ENCODE measurements at places on chromosomes 3 and 15.

DNA sequence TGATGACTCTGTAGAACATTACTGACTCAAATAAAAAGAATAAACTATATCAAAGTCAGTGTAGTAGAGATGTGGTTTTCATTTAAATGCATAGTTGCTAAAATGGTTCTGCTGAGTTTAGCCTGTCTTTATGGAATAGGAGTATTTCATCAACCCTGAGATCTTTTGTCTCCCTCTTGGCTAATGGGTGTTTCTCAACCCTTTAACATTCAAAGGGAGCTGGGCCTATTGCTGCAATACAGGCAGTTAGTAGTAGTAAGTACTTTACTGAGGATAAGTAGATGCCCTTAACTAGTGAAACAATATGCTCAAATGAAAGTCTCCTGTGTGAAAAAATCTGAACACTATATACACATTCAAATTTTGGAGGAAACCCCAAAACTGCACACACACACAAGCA lies 184.7 kb upstream of the TTC14 start:
- no peak for DNase-seq

- DNase-seq, result no peak
These were observed 199.4 kb upstream of the PPP2R3A start for GRCh38 chr3:135766115-135766514.

GRCh38 chr3:177182352-177182751 lies 14.9 kb downstream of the TBL1XR1 start:
- no peak for DNase-seq

DNA sequence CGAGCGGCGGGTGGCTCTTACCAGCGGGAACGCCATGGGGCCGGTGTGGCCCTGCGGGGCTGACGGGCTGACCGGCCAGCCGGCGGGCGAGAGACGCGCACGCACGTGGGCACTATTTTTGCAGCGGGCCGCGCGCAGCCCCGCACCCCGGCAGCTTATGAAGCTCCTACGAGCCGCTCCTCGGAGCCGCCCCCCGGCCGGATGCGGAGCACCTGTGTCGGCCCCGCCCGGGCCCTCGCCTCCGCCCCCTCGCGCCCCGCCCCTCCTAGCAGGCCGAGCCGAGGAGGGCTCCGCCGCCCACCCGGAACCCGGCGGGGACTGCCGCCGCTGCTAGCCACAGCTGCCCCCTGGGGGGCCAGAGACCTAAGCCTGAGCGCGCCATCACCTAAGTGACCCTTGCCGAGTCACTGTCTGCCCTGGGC lies 683 bp upstream of the CPEB1 start:
- DNase-seq, result no peak

GRCh38 chr15:64651601-64652191 lies 123.7 kb downstream of the RBPMS2 start:
- DNase-seq, result no peak

DNA sequence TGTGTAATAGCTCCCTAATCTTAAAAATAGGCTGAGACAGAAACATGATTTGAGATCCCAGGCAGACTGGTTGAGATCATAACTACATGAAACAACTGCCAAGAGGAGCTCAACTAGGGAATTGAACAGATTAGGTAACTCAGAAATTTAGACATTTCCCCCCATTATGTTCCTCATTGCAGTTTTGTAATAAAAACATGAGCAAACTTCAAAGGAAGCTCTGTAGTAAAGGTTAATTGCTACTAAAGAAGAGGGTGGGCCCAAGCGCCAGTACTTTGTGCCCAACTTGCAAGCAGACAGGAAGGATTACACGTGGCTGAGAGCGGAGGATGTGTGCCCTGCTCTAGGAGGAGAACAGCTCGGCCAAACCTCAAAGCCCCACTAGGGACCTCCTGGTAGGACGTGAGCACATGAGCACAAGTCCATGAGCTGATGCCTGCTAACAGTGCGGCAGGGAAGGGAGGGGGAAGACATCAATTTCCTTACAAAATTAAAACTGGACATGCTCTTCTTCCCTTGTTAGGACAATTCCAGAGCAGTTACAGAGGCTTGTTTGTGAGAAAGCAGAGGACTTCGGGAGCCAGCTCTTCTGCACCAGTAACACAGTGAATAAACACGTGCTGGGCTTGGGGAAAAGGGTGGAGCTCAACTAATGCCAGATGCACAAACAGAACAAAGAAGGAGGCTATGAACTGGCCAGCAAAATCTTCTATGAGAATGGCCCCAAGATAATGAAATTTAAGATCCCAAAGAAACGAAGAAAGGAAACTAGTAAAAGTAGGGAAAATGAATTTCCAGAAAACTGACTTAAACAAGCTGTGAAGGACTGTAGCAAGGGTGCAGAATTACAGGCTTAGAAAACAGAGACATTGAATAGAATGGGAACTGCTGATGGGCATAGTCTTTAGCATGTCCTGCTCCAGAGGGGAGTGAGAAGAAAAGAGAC lies 275.5 kb downstream of the MECOM start:
- no peak for DNase-seq

GRCh38 chr15:66649235-66649984 lies 52.6 kb upstream of the SMAD6 start:
- DNase-seq, result no peak

GRCh38 chr3:36827133-36827532 lies 62.8 kb upstream of the DCLK3 start:
- DNase-seq, result no peak

DNA sequence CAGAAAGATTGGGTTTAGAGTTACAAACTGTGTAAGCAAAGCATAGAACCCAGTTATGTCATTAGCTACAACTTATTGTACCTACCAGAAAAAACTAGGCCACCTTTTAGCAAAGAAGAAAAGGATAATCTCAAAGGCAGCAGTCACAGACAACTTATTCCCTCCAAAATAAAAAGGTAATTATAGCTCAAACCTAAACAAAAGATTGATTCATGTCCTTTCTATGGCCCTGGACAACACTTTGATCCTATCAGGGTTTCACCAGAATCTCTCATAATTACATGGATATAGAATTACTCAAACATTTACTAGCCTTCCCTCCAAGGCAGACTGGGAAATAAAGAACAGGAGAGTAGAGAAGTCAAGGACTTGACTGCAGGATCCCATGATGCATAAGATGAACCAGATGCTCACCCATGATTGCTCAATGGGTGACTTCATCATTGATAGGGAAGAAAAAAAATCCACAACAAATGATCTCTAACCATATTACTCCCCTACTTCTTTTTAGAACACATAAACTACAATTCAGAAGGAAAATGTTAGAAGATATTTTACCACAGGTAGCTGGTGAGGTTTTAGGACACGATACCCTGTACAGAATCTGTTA lies 17.4 kb downstream of the DET1 start:
- DNase-seq, result no peak

DNA sequence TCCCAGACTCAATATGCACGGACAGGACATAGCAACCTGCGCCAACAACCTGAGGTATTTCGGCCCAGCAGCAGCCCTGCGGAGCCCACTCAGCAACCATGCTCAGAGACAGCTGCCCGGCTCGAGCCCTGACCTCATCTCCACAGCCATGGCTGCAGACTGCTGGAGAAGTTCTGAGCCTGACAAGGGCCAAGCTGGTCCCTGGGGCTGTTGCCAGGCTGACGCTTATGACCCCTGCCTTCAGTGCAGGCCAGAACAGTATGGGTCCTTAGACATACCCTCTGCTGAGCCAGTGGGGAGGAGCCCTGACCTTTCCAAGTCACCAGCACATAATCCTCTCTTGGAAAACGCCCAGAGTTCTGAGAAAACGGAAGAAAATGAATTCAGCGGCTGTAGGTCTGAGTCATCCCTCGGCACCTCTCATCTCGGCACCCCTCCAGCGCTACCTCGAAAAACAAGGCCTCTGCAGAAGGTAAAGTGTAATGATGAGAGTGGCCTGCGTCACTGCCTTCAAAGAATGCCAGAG lies 25.5 kb downstream of the TMEM41A start:
- no peak for DNase-seq

- no peak for DNase-seq
These were observed 7.2 kb downstream of the CLCN2 start for GRCh38 chr3:184354121-184354728.

GRCh38 chr3:149579838-149580542 lies 77.8 kb downstream of the WWTR1 start:
- no peak for DNase-seq

- DNase-seq, result no peak
These were observed 14.6 kb downstream of the HDC start for GRCh38 chr15:50250760-50251394.

GRCh38 chr3:66423791-66424190 lies 77.0 kb downstream of the LRIG1 start:
- DNase-seq, result no peak

- DNase-seq, result no peak
These were observed 125.0 kb downstream of the PDZRN3 start for GRCh38 chr3:73499787-73500186.

- no peak for DNase-seq
These were observed 332.7 kb upstream of the THBS1 start for GRCh38 chr15:39248204-39248603.

- no peak for DNase-seq
These were observed 12.6 kb downstream of the HAPLN3 start for GRCh38 chr15:88882785-88883184.

- no peak for DNase-seq
These were observed 279.2 kb upstream of the P2RY1 start for GRCh38 chr3:152555666-152556291.

- no peak for DNase-seq
These were observed 2.9 kb downstream of the CCR3 start for GRCh38 chr3:46245146-46245545.

DNA sequence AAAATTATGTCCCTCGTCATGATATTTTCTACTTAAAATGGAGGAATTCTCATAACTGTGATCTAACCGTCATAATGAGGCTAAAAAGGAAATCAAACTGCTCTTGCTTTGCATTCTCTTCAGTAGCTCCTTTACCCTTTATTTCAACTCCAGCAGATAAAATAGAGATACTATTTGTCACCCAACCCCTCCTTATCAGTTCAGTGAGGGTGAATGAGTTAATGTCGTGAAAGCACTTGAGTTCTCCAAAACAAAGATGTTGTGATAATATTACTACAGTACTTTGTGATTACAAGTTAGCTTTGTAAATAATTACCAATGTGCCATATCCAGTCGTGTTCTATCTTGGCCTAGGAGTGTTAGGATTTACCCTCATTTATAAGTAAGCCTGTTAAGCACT lies 63.4 kb upstream of the ANKRD28 start:
- no peak for DNase-seq

DNA sequence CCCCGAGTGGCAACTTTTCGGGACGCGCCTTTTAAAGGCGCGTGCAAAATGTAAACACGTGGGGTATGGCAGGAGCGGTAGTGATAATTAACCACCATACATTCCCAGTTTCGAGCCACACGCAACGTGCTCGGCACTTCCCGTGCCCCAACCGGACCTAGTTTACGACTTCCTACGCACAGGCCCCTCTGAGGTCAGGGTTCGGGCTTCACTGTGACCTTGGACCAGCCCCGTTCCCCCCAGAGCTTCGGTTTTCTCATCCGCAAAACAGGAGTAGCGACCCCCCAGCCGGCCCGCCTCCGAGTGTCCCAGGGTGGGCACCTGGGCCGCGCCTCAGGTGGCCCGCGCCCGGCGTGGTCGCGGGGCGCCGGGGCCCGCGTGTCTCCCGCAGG lies 451 bp downstream of the CHCHD4 start:
- DNase-seq, result no peak

- DNase-seq, result no peak
These were observed 61.6 kb downstream of the TMEM44 start for GRCh38 chr3:194571491-194572142.

DNA sequence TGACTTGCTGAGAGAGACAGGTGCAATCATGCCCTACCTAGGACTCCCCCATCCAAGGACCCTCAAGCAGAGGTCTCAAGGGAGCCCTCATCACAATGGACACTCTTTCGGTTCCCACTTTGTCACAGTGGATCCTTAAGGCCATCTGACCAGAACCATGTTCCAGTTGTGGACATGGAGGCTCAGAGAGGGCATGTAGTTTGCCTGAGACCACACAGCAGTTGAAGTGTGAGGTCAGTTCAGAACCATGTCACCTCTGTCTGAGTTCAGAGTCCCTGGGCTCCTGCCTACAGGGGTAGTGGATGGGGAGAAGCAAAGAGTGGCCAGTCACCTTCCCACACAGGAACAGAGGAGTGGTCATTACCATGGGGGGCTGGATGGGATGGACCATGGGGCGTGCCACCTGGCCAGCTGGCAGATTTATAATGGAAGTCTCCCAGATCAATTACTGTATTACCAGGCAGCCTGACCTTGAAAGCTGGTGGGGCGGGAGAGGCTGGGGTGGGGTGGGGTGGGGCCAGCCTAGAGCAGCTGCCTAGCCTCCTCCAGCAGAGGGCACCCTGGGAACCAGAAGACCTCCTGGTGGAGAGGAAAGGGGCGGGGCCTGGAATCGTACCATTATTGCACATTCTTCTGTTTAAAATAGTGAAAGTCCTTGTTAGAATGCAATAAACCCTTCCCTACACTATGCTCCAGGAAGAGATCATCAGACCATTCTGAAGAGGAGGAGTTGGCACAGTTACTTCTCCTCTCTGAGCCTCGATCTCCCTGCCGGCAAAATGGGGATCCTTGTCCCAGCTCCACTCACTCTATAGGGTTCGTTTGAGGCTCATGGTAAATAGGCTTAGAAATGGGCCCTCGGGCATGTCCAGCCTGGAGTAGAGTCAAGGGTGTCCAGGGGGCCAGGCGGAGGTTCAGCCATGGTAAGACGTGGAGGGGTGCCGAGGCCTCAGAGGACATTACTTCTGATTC lies 26.9 kb upstream of the LINGO1 start:
- DNase-seq, result peak; percentile 4

DNA sequence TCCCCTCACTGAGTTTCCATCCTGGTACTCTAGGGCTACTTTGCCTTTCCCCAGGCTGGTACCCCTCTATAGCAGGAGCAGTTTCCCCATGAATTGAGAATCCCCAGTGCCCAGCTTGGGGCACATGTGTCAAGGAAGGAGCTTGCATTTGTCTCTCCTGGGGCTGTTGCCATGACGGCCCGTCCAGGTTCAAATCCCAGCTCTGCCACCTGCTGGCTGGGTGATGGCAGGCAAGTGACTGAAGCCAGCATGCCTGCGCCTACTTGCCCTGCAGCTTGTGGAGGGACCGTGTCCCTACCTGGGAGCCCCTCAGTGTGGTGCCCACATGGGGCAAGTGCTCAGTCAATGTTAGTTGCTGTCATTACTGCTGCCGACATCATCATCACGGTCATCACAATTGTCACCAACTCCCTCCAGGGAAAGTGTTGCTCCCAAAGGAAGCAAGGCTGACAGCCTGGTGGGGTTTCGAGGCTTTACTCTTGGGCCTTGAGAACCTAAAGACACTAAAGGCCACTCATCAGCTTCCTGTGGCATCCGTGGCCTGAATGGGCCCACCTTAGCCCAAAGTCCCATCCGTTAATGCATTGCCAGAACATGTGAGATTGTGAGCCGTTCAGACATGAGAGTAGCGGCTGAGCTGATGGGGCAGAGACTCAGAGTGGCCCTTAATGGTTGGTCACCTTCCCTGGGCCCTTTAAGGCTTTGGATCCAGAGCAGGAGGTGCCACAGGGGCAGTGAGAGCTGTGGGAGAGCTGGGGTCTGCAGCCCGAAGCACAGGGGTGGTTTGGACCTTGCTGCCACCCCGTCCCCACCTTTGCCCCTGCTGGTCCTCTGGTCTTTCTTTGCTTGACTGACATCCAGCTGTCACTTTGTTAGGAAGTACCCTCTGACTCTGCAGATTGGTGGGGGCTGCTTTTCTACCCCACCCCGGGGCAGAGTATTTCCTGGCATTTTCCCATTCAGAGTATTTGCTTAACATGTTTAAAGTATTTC lies 144.4 kb downstream of the DNAJB8 start:
- no peak for DNase-seq
